ENCODE measurements at places on chromosomes 16 and 17.

- no peak for DNase-seq
Observed at GRCh38 chr17:33972763-33973162, 282.3 kb upstream of the CCL2 start.

DNA sequence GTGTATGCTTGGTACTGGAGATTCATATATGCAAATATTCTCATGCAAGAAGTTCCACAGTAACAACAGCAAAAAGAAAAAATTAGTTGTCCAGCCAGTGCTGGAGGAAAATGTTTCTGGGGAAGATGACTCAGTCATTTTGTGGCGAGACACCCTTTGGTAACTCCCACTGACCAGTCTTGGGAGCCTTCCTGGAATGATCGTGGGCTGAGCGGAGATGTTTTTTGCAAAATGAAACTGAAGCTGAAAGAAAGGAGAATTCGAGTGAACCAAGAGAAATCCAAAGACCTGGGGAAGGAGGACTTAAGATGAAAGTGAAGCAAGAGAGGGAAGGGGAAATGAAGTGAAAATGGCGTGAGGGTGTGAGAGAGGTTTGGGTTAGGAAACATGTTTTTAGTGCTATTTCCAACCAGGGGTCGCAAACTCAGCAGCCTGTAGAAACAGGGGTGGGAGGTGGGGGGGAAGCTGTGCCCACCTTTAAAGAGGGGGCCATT lies 5.2 kb downstream of the ITPRIPL2 start:
- DNase-seq: no peak

- no peak for DNase-seq
Observed at GRCh38 chr17:58998871-58999270, 107.8 kb downstream of the TRIM37 start.

DNA sequence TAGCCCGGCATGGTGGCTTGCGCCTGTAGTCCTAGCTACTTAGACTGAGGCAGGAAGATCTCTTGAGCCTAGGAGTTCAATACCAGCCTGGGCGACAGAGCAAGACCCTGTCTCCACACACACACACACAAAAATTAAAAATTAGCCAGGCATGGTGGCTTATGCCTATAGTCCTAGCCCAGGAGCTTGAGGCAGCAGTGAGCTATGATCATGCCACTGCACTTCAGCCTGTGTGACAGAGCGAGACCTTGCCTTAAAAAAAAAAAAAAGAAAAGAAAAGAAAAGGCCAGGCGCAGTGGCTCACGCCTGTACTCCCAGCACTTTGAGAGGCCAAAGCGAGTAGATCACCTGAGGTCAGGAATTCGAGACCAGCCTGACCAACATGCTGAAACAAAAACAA lies 23.9 kb downstream of the C17orf75 start:
- DNase-seq: no peak

DNA sequence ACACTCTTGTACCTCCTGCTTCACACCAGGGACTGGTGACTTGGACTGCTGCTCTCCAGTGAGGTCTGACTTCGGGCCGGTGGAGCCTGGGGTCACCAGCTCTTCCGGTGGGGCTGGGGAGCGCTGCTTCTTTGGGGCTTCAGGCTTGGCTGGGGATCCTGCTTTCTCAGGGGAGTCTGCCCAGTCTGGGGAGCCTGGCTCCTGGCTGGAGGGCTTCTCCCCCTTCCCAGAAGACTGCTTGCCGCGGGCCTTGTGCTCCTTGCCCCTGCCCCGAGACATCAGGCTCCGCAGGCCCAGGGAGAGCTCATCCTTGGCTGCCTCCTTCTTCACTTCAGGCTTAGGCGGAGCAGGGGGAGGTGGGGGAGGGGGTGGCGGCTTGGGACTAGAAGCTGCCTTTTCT lies 52.4 kb downstream of the MYO18A start:
- no peak for DNase-seq

- no peak for DNase-seq
Observed at GRCh38 chr17:13154930-13155329, 137.1 kb upstream of the ELAC2 start.

GRCh38 chr16:67277294-67277998 lies 1.9 kb upstream of the PLEKHG4 start:
- DNase-seq: no peak

GRCh38 chr17:75808905-75809621 lies 24.5 kb downstream of the UNK start:
- DNase-seq: no peak

DNA sequence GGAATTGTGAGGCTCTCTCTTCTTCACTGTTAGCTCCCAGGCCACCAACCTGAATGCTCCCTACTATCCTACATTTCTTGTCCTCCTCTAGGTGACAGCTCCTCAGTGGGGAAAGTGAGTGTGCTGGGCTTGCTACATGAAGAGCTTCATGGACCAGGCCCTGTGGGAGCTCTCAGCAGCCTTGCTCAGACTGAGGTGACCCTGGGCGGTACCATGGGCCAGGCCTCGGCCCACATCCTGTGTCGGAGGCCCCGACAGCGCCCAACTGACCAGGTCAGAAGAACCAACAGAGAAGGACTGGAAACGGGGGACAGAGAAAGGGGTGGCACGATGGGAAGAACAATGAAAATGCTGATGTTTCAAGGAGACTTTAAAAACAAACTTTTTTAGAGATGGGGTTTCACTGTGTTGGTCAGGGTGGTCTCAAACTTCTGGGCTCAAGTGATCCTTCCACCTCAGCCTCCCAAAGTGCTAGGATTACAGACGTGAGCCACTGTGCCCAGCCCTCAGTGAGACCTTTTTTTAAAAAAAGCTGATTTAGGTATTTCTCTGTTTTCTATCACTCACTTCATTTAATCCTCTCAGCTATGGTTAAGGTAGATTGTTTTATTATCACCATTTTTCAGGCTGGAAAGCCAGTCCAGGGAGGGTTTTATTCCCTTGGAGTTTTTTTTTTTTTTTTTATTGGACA lies 4.9 kb downstream of the ELP5 start:
- DNase-seq: no peak

DNA sequence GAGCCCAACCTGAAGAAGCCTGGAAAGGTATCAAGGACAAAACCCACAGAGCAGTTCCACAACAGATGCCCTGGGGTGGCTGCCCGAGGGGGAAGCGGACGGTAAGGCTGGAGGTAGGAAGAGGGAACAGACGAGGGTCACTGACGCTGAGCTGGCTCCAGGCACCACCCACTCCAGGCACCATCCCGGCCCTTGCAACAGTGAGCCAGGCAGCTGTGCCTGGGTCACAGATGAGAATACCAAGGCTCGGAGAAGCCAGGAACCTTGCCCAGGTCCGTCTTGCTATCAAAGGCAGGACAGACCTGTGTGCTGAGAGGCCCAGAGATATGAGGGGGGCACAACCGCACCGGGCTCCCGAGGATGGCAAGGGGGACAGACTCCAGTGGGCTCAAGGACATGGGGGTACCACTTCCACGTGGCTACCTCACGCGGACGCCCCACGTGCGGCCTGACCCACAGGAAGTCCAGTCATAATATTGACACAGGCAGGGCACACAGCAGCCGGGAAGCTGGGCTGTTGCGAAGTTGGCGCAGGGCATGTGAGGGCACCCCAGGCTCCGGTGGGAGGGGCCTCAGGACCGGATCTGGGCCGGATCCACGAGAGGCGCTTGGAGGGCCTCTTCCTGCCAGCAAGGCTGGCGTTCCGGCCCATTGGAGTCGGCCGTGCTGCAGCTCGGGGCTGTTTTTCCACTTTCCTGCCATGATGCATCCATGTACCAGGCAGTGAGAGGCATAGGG lies 29.9 kb downstream of the PEMT start:
- no peak for DNase-seq

DNA sequence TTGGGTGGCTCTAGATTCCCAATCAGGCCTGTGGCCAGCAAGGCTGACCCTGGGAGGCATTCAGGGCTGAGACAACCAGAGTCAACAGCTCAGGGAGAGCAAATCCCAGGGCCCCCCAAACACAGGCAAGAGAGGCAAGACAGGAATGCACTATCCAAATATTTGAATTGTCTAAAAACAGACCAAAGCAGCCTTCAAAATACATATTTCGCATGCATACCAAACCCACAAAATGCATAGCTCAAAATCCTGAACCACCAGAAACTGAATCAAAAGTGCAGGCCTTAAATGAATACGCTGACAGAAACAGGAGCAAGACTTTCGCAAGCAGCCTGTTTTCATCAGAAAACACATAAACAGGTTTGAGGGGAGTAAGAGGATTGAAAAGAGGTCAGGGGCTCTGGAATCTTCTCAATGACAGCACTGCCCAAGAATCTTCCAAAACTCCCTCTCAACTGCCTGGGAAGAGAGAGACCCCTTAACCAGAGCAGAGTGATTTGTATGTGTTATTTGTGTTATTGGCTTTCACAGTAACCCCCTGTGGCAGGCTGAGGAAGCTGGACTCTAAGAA lies 213.6 kb upstream of the CDH5 start:
- DNase-seq: no peak

GRCh38 chr17:64491994-64492393 lies 4.9 kb downstream of the POLG2 start:
- no peak for DNase-seq

GRCh38 chr16:5851393-5851982 lies 753.9 kb upstream of the EEF2KMT start:
- no peak for DNase-seq

DNA sequence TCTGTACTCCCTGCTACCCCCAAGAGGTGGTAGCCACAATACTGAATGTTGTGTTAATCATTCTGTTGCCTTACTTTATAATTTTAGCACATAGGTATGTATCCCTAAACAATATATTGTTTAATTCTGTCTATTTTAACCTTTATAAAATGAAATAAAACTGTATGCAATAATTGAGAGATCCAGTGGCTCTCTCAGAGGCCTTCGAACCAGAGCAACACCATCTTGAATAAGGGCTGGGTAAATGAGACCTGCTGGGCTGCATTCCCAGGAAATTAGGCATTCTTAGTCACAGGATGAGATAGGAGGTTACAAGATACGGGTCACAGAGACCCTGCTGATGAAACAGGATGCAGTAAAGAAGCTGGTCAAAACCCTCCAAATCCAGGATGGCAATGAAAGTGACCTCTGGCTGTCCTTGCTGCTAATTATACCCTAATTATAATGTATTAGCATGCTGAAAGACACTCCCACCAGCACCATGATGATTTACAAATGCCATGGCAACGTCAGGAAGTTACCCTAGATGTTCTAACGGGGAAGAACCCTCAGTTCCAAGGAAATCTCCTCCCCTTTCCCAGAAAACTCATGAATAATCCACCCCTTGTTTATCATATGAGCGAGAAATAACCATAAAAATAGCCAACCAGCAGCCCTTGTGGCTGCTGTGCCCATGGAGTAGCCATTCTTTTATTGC lies 2.0 kb upstream of the CANT1 start:
- DNase-seq: no peak

DNA sequence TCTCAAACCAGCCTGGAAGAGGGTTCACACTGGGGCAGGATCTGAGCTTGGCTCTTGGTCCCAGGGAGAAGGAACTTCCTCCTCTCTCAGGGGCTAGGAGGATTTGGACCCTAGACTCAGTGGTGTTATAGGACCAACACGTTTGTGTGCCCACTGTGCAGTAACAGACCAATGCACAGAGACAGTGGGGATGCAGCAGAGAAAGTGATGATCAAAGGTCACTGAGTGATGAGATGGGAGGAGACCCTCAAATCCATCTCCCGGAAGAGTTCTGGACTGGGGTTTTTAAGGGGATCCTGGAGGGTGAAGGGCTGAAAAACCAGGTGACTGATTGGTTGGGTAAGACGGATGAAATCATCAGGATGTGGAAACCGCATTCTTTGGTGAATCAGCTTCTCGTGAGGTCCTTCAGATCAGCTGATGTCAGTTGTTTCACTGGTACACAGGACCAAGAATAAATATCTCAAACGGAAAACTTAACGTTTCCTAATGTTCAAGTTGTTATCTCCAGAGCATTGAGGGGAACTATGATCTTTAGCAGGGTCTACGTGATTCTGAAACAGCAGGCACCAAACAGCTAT lies 3.3 kb upstream of the VAC14 start:
- no peak for DNase-seq

DNA sequence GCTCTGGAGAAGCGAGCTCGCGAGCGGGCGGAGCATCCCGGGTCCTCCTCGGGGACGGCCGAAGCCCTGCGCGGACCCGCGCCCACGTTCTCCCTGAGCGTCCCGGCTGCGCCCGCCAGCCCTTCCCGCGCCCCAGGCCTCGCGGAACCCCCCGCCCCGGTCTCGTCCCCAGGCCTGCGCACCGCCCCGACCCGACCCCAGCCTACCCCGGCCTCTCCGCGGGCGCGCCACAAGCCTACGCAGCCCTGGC lies 159 bp downstream of the USP36 start:
- no peak for DNase-seq

- DNase-seq: no peak
Observed at GRCh38 chr17:82489117-82489516, 30.4 kb upstream of the FOXK2 start.

DNA sequence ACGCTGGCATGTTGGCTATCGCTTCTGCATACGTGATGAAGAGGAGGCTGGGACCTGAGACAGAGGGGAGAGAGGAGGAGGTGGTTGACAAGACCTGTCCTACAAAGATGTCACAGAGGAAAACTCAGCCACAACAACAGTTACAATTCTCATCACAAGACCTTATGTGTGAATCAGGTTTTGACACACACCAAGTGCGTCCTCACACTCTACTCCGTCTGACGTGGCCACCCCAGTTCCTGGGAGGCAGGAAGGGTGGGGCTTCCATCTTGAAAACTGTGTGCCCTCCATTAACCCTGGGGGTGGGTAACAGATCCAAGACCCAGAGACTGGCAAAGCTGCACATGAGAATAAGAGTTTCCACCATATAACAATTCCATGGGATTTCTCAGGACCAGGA lies 24.1 kb downstream of the SLC6A4 start:
- no peak for DNase-seq

DNA sequence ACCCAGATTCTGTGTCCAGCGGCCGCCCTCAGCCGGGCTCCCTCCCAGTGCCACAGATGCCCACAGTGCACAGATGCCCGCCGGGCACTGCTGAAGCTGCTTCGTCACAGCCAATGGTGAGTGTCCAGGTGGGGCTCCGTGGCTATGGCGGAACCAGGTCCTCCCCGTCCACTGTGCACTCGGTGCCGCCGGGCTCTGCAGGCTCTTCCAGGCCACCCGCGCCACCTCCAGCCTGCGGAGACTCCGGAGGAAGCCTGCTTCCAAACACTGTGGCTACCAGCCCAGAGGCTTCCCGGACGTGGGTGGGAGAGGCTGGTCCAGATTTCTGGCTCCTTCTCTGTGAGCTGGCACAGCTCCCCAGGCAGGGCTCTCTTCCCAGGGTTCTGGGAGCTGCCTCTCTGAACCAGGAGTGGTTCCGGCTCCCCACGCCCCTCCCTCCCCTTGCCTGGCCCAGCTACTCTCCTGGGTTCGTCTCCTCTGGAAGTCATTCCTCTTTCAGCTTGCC lies 2.8 kb upstream of the PYCR1 start:
- no peak for DNase-seq

- no peak for DNase-seq
Observed at GRCh38 chr17:9824094-9824493, 1.6 kb upstream of the GLP2R start.

Data from NCI-H2171 (cell line).